Tracheal epithelial cell (primary cell): ENCODE measurements at places on chromosomes 2 and 18. TPM values are rescaled to one million over a fixed set of nuclear protein-coding genes. Genes with fewer than 3 reads are reported as not detected.

Gene HOXD13
- not detected in 2 replicates for total RNA-seq

Gene CCDC178
- total RNA-seq = 1.1 TPM in 1 of 2 replicates, not detected in the other

Gene MYOM1
- total RNA-seq = 0.43 and 0.96 TPM in 2 replicates

Gene TDRD15
- total RNA-seq = under 0.01 TPM in 1 of 2 replicates, not detected in the other

Gene KYNU
- 41.1 and 77.8 TPM in 2 replicates for total RNA-seq

Gene ALK
- not detected in 2 replicates for total RNA-seq

Gene C2orf80
- not detected in 2 replicates for total RNA-seq

Gene PDE1A
- total RNA-seq = 0.64 and 0.72 TPM in 2 replicates
